IPS DF 6.9 (cell line): ENCODE measurements at places on chromosomes 13 and 19.

GRCh38 chr19:31451686-31452330 lies 102.6 kb upstream of the TSHZ3 start:
- no peak for DNase-seq

DNA sequence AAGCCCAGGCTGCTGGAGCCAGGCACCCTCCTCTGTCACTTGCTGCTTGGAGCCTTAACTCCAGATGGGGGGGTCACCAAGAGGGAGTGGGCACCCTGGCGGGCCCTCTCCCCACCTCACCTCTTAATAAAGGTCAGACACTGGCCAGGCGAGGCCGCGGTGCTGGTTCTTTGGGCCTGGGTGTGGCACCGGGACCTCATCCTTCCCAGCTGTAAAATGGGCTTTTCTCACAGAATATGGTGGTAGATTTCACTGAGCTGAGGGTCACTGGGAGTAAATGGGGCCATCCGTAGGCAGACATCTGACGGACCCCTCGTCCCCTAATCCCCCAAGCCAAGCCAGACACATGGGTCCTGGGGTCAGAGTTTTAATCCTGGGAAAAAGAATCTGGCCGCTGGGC lies 14.9 kb downstream of the STAP2 start:
- no peak for DNase-seq

DNA sequence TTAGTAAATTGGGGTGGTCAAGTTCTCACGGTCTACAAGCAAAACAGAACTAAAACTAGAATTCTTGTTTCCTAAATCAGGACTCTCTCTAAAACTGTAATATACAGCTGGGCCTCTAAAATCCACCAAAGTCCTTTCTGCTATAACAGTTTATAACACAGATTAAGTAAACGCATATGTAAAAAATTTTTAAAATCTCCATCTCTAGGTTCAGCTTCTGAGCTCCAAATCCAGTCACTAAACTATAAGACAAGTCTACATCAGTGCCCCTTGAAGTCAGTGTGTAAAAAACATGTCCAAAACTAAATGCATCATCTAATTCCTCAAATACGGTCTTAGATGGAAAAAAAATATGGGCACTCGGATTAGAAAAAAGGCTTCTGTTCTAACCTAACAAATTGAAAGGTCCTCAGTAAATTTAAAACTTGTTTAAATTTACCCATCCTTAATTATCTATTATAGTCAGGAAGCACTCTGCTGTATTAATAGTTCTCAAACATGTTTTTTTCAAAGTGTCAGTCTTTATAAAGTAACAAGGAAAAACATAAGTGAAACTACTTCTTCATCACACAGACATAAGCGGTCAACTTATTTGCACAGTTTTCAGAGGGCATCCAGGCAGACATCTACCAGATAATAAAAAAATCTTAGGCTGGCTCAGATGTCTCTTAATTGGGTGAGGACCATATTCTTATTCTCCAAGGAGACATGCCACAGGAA lies 33.6 kb downstream of the ELF1 start:
- no peak for DNase-seq

DNA sequence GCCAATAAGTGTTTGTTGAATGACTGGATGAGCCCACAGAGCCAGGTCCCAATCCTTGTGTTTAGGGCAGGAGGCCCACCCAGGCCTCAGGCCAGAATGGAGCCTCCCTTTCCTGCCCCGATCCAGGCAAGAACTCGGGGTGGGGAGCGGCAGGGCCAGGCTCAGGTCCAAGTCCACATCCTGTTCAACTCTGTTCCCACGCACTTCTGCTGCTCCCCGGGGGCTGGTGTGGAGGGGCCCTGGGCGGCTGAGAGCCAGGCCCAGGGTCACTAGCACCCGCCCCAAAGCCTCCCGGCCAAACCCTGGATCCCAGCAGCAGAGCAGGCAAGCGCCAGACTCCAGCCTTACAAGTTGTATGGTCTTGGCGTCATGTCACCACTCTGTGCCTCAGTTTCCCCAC lies 8.0 kb downstream of the ANGPTL8 start:
- no peak for DNase-seq

GRCh38 chr19:3503036-3503572 lies 2.6 kb upstream of the DOHH start:
- DNase-seq, result no peak

DNA sequence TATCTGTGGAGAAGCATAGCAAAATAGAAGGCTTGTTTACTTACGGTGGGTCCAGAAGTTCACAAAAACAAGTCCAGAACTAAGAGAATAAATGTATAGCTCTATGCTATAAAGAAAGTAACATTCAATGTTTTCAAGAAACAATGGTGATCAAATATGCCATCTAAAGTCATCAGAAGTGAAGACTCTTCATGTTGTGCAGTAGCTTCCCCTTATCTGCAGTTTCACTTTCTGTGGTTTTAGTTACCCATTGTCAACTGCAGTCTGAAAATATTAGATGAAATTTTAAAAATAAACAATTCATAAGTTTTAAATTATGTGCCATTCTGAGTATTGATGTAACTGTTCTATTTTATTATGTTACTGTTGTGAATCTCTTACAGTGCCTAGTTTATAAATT lies 72.5 kb downstream of the EDNRB start:
- DNase-seq, result no peak

DNA sequence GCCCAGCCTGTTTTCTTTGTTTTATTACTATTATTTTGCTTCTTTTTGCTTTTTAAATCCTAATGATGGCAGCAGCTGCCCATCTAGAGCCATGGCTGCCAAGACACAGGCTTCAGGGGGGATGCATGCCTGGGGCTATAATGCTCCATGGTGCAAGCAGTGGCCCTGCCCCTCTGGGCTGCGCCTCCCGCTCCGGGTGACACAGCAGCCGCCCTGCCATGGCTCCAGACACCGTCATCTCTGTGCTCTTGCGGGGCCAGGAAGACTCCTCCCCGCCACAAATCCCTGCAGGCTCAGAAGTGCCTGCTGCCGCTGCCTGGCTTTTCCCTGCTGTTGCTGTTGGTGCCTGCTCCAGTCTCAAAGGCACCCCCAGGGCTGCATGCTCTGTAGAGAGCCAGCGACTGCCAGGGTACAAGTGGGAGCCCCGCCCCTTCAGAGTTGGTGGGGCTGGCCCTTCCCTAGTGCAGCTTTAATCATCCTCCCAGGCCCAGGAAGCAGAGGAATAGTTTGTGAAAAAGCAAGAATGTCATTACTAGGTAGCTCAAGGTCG lies 581.5 kb downstream of the FGF9 start:
- no peak for DNase-seq

GRCh38 chr19:15110418-15110815 lies 3.2 kb downstream of the SYDE1 start:
- no peak for DNase-seq

DNA sequence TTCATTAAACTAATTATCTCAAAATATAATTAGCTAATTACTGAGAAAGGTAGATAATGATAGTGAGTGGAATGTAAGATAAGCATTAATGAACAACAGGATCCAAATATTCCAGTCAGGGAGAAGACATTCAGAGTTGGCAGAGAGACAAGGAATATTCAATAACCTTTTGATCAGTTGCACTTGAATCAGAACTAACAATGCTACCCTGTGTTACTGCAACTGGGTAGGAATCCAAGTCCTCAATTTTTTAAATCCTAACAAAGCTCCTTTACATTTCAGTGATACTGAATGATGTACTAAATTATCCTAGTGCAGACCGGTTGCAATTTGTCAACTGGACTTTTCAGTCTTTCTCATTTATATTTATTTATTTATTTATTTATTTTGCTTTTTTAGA lies 107.1 kb upstream of the MIR17HG start:
- DNase-seq, result no peak

- no peak for DNase-seq
Observed at GRCh38 chr19:46193678-46194077, 35.9 kb upstream of the IGFL1 start.

DNA sequence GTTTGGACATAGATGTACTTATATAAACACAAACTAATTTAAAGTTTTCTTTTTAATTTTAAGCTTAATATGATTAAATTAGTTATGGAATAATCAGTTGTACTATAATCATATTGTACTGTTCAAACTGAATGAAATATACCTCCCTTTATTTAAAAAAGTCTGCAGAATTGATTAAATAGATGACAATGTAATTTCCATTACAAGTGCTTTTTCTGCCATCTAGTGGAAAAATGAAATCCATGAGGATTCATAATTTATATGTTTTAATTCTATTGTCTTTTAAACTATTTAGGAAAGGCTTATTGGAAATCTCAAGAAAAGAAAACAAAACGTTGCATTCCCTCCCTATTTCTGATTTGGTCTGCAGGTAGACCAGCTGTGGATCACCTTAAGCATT lies 30.9 kb downstream of the MZT1 start:
- DNase-seq, result no peak

- DNase-seq, result no peak
Observed at GRCh38 chr13:50459046-50459445, 384.4 kb downstream of the DLEU7 start.

DNA sequence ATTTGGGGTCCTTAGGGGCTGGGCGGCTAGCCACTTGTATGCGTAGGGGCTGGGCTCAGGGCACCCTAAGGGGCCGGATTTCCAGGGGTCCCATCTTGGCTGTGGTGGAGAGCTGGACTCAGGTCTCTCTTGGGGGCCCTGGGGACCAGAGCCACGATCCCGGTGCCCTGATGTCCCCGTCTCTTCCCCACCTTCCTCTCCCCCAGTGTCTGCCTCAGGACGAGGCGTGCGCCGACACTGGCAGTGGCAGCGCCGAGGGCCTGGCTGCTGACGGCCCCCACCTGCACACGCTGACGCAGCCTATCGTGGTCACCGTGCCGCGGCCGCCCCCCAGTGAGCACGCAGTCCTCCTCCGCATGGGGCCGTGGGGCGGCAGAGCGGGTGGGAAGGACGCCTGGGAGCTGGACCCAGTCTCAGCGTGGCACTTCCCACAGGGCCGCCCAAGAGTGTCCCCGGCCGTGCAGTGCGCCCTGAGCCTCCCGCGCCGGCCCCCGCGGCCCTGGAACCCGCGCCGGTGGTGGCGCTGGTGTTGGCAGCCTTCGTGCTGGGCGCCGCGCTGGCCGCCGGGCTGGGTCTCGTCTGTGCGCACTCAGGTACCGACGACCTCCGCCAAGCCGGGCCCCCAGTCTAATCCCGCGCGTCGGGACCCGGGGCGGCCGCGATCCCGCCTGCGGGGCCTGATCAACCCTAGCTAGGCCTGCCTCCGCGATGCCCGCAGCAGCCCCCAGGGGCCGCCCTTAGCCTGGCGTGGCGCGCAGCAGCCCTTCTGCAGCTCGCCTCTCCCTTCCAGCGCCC lies 2.7 kb upstream of the SNAPC2 start:
- no peak for DNase-seq

GRCh38 chr13:51252954-51253532 lies 30.8 kb downstream of the FAM124A start:
- no peak for DNase-seq

DNA sequence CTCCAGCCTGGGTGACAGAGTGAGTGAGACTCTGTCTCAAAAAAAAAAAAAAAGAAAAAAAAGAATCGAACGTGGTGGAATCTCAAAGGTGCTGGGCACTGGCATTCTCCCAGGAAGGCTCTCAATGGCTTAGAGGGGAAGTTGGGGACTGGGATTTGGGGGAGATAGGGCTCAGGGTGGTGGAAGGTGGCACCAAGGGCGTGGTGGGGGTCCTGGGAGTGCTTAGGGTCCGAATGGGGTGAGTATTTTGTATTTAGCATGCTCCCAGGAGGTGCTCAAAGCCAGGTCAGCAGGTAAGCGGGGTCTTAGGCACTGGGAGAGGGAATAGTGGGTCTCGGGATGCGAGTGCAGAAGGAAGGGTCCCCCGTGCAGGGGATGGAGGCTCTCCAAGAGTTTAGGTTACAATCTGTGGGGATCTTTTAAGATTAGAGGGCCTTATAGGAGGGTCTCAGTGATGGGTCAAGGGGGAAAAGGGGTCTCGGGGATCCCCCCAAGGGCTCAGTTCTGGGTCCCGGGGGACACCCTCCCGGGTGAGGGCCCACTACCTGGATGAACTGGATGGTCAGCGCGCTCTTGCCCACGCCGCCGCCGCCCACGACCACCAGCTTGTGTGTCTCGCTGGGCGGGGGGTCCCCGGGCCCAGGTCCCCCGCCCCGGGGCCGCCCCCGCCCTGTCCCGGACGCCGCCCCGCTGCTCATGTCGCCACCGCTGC lies 386 bp downstream of the RRAS start:
- DNase-seq, result no peak

DNA sequence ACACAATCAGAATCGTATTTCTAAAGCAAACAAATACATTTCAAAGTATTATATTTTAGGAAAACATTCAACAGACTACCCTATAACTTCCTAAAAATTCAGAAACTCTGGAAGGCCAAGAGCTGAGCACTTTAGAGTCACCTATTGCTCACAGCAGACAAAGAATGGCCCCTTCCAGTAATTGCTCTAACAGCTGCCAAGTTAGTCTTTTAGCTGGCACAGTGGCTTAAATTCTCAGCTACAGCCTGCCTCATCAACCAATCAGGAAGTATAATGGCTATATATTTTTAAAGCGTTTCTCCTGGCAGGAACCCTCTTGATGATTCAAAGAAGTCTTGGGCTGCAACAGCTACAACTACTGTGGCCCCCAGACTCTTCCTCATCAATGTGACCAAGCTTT lies 14.9 kb upstream of the SLITRK5 start:
- DNase-seq, result no peak

- no peak for DNase-seq
Observed at GRCh38 chr13:76131551-76131950, 495.4 kb downstream of the LMO7 start.

DNA sequence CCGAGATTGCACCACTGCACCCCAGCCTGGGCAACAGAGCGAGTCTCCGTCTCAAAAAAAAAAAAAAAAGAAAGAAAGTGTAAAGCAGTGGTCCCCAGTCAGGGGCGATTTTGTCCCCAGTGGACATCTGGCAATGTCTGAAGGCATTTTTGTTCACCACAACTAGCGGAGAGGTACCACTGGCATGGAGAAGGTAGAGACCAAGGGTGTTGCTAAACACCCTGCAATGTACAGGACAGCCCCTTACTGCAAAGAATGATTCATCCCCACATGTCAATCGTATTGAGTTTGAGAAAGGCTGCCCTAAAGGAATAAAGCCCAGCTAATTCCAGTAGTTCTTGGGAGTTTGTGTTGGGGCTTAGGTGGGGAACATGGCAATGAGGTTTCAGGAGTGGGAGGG lies 38.7 kb downstream of the CYP4F2 start:
- no peak for DNase-seq

GRCh38 chr19:35901854-35902661 lies at the start of gene HCST:
Gene HCST (plus strand): TSS chr19:35902529. CDS start chr19:35902594, 65 bp downstream.
- no peak for DNase-seq

- DNase-seq, result no peak
Observed at GRCh38 chr13:79070343-79070974, 335.6 kb downstream of the RBM26 start.

- no peak for DNase-seq
Observed at GRCh38 chr13:113448885-113449692, 4.2 kb downstream of the ADPRHL1 start.
